ENCODE measurements at places on chromosomes 4 and X.

DNA sequence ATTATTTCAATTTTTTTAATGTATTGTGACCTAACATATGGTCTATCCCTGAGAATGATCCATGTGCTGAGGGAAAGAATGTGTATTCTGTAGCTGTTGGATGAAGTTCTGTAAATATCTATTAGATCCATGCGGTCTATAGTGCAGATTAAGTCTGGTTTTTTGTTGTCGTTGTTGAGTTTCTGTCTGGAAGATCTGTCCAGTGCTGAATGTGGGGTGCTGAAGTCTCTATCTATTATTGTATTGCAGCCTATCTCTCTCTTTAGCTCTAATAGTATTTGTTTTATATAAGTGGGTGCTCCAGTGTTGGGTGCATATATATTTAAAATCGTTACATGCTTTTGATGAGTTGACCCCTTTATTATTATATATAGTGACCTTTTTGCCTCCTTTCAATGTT is 26.2 kb upstream of the PAGE3 start:
- DNase-seq: no peak

DNA sequence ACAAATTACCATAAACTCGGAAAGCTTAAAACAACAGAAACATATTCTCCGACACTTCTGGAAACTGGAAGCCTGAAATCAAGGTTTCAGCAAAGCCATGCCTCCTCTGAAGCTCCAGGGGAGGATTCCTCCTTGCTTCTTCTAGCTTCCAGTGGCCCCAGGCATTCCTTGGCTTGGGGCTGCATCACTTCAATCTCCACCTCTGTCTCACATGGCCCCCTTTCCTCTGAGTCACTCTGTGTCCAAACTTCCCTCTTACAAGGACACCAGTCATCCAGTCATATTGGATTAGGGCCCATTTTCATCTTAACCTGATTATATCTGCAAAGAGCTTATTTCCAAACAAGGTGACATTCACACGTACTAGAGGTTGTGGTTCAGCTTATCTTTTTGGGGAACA is 17.3 kb downstream of the PARM1 start:
- DNase-seq: no peak

- DNase-seq: no peak
Observed at GRCh38 chr4:126762663-126763247, 870.0 kb upstream of the INTU start.

GRCh38 chr4:118950224-118950623 is 61.6 kb downstream of the SYNPO2 start:
- no peak for DNase-seq

- DNase-seq: no peak
Observed at GRCh38 chr4:112386071-112386470, 88.9 kb downstream of the ALPK1 start.

- DNase-seq: peak; percentile 13
Observed at GRCh38 chrX:16552546-16552945, 97.4 kb upstream of the S100G start.

DNA sequence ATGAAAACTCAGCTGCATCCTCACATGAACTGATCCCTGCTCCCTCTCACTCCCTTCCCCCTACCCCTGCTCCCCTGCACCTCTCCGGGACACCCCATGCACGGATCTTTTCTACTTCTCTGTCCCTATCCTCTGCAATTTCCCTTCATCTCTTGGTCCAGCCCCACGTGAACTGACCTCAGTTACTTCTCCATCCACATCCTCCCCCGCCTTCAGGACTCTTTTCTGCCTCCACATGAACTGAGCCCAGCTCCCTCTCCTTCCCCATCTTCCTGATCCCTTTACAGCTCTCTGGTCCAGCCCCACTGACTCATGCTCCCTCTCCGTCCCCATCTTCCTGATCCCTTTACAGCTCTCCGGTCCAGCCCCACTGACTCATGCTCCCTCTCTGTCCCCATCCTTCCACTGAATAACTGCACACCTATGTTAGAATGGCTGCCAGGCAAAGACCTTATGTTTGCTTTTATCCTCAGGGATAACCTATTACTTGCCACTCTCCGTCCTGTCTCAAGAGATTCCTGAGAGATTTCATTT is 5.6 kb downstream of the CETN2 start:
- DNase-seq: no peak

GRCh38 chr4:163448540-163449203 is 24.9 kb downstream of the TKTL2 start:
- peak; percentile 4 for DNase-seq

DNA sequence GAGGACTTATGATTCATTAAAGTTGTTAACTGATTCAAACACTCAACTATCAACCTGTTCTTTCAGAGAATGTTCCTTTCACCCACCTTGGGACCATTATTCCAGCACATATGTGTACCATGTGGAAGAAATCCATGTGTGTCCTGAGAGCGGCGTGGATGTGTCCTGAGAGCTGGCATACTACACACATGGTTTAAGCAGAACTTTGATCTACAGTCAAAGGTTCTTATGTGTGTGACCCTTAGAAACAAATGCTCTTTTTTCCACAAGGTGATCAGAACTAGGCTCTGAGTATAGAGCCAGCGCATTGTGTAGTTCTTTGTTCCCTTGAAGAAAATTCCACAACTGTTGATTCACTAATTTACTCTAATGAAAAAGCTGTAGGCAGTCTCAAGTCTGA is 332.0 kb downstream of the NR3C2 start:
- no peak for DNase-seq

DNA sequence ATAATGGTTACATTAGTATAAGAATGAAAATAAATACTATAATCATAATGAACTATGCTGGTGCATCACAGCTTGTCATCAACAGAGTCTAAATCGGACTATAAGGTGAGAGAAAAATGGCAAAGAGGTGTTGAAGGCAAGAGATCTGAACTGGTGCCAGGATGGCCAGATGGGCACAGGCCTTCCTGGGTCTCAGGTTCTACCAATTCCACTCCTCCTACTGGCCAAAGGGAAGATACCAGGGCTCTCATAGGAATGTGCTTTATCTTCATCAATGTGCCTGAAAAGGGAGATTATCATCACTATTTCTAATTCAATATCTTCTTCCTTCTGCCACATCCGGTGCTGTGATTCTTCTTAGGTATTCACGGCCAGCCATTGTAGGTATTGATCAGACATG is 107.6 kb downstream of the GASK1B start:
- DNase-seq: no peak

Measured in AG08395 (cell line).